ENCODE measurements at places on chromosomes 1 and 21. TPM values are rescaled to one million over a fixed set of nuclear protein-coding genes. Genes with fewer than 3 reads are reported as not detected.
A peak's percentile ranks its signal among the peaks of the same experiment; 100 is the strongest.

UBQLN4 gene
- total RNA-seq, result 32.5 TPM

OR10J4 gene
- total RNA-seq, result not detected

MYBPH gene
- total RNA-seq, result not detected

CFAP107 gene
- total RNA-seq, result not detected

FMO1 gene
- total RNA-seq, result 1.1 TPM

DNA sequence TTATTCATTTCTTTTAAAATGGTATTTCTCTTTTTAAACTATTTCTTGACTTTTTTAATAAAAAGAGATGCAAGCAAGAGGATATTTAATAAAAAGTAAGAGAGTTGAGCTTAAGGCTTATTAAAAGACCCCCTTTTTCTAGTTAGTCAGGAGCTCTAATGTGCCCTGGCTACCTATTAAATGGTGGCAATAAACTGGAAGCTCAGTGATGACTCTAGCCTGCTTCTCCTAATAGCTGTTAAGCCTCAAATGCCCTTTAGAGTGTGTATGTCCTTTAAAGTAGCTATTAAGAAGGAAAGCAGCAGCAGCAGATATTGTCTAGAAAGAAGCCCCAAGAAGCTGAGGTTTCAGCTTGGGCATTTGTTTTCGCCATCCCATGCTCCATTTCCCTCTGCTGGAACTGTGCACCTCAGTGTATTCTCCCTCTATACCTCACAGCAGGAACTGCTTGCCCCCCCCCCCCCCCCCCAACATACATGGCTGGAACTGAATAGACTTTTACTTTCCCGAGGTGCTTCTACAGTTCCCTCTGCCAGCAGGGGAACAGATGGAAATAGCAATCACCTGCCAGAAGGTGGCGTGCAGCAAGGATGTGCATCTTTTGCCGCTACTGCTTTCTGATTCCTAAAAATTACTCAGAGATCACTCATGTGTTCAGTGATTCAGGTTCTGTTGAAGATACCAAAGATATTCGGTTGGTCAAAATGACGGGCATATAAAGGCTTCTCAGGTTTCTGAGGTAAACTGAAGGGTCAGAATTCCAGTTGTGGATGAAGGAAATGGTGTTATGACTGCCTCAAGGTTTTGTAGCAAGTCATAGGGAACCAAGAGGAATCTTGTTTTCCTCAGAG is 2.5 kb downstream of the RGS4 start:
- H3K4me3 ChIP-seq, result no peak overlapping the region
- no peak for DNase-seq
- H3K4me1 ChIP-seq, result no peaks in the 10 kb centered on the region
- H3K36me3 ChIP-seq, result no peaks in the 10 kb centered on the region
- peaks cover 37% of the 10 kb centered on the region for H3K27me3 ChIP-seq

- H3K4me3 ChIP-seq, result no peak overlapping the region
- H3K4me1 ChIP-seq, result peaks cover 45% of the 10 kb centered on the region
- no peaks in the 10 kb centered on the region for H3K27me3 ChIP-seq
- DNase-seq, result no peak
Observed at GRCh38 chr1:54371038-54371941, 34.9 kb downstream of the SSBP3 start.

DNA sequence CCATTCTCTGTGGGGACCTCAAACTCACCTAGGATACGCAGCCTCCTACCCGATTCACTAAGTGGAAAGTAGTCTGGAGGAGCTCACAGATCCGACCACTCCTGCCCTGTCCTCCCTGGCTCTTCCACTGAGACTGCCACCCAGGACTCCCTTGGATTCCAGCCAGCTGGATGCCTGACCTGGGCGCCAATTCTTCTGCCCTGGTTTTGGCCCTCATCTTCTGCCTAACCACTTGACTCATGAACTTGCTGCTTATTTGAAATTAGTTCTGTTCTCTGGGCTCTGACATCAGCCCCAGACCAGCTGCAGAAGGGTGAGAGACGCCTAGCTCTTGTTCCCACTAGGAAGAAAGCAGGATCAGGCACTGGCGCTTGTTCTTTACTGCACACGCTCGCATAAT is 48.9 kb downstream of the SLC35D1 start:
- H3K4me3 ChIP-seq, result no peak overlapping the region
- no peak overlapping the region for H3K27ac ChIP-seq
- peaks cover 75% of the 10 kb centered on the region for H3K36me3 ChIP-seq
- H3K27me3 ChIP-seq, result no peaks in the 10 kb centered on the region
- no peak for DNase-seq

DNA sequence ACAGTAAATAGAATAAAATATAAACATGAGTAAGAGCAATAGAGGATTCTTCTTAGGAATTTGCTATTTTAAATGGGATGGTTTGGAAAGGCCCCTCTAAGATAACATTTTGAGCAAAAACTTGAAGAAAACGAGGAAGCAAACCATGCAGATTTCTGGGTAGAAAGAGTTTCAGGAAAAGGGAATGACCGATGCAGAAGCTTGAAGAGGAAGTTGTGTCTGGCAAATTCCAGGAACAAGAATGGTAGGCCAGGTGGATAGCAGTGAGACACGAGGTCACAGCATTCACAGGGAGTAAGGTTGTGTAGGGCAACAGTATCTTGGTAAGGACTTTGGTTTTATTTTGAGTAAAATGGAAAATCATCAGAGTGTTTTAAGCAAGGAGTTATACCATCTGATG is 108.9 kb downstream of the PEX14 start:
- no peaks in the 10 kb centered on the region for H3K4me1 ChIP-seq
- no peak overlapping the region for H3K27ac ChIP-seq
- H3K4me3 ChIP-seq, result no peak overlapping the region
- H3K27me3 ChIP-seq, result no peaks in the 10 kb centered on the region
- H3K36me3 ChIP-seq, result peaks cover 6% of the 10 kb centered on the region
- DNase-seq, result no peak

GRCh38 chr1:48048980-48049379 is 51.8 kb upstream of the TRABD2B start:
- H3K27ac ChIP-seq, result no peak overlapping the region
- H3K36me3 ChIP-seq, result no peaks in the 10 kb centered on the region
- no peak overlapping the region for H3K4me3 ChIP-seq
- no peaks in the 10 kb centered on the region for H3K4me1 ChIP-seq
- peaks cover 14% of the 10 kb centered on the region for H3K27me3 ChIP-seq

DNA sequence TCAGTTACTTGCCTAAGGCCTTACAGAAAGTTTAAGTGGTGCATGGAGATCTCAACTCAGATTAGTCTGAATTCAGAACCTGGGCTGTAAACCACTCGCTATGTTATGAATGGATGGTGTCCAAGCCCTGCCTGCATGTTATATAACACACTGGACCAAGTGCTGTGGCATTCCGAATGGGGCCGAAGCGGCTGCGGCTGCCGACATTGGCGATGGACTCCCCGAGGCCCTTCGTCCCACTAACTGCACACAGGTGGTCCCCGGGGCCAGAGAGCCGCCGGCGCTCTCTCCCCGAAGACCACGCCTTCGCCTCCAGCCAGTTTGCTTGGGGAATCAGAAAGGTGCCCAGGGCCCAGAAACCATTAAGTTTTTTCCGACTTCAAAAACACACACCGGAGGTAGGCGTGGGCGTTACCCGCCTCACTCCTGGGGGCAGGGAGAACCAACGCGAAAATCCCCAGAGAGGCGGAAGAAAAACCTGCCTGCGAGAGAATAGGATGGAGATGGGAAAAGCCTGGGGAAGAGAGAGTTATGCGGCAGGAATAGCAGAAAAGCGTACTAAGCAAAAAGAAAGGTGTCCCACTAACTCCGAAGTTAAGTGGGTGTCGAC is 579 bp upstream of the TENT5C start:
- H3K27me3 ChIP-seq, result no peaks in the 10 kb centered on the region
- peaks cover 38% of the 10 kb centered on the region for H3K36me3 ChIP-seq
- no peak for DNase-seq
- H3K27ac ChIP-seq, result peak overlapping the region; percentile 99
- peaks cover 43% of the 10 kb centered on the region for H3K4me1 ChIP-seq

DNA sequence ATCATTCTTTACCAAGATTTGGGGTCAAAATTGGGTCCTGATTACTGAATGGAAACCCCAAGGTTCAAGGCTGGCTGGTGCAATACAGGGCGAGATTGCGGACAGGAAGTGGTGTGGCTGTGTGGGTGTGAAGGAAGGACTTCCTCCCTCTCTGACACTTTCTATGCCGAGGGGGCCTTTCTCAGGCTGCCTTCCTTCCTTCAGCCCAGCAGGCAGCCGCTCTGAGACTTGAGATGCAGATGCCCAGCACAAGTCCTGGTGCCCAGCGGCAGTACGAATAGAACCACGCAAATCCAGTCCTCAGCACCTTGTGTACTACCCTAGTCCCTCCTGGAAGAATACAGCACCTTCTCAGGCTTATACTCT is 16.3 kb downstream of the BATF3 start:
- no peaks in the 10 kb centered on the region for H3K36me3 ChIP-seq
- peak overlapping the region; percentile 68 for H3K4me3 ChIP-seq
- H3K4me1 ChIP-seq, result peaks cover 45% of the 10 kb centered on the region
- H3K27me3 ChIP-seq, result no peaks in the 10 kb centered on the region

DNA sequence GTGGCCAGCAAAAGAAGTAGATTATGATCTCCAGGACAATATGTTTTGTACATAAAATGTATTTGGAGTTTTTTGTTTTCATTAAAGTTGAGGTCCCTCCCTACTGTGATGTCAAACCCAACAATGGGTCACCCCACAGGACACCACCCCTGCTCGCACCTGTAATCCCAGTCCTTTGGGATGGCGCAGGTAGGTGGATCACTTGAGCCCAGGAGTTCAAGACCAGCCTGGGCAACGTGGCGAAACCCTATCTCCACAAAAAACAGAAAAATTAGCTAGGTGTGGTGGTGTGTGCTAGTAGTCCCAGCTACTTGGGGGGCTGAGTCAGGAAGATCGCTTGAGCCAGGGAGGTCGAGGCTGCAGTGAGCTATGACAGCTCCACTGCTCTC is 9.0 kb downstream of the ZBTB17 start:
- peak overlapping the region; percentile 88 for H3K27ac ChIP-seq
- peaks cover 40% of the 10 kb centered on the region for H3K36me3 ChIP-seq
- DNase-seq, result no peak
- H3K4me3 ChIP-seq, result peak overlapping the region; percentile 58
- H3K27me3 ChIP-seq, result no peaks in the 10 kb centered on the region

DNA sequence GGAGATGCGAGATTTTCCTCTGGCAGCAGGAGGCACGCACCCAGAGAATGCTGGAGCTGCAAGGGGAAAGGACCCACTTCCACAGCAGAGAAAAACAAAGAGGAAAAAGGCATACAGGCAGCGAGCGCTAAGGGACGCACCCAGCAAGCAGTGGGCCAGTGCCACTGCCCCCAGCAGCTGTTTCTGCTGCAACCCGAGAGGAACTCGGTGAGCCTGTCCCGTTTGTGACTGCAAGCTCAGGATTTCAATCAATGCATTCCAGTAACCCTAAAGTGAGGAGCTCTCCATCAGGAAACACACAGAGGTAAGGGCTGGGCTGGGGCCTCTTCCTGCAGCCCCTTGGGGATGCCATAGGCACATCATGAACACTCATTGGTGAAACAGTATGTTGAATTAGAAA is 58.7 kb downstream of the ACP6 start:
- H3K27ac ChIP-seq, result no peak overlapping the region
- no peak overlapping the region for H3K4me3 ChIP-seq
- peaks cover 52% of the 10 kb centered on the region for H3K36me3 ChIP-seq
- no peak for DNase-seq
- H3K4me1 ChIP-seq, result peaks cover 4% of the 10 kb centered on the region

GRCh38 chr1:16205891-16206546 is 6.4 kb downstream of the ARHGEF19 start:
- DNase-seq, result no peak
- H3K4me1 ChIP-seq, result peaks cover 3% of the 10 kb centered on the region
- no peak overlapping the region for H3K27ac ChIP-seq
- no peaks in the 10 kb centered on the region for H3K27me3 ChIP-seq
- peaks cover 24% of the 10 kb centered on the region for H3K36me3 ChIP-seq

DNA sequence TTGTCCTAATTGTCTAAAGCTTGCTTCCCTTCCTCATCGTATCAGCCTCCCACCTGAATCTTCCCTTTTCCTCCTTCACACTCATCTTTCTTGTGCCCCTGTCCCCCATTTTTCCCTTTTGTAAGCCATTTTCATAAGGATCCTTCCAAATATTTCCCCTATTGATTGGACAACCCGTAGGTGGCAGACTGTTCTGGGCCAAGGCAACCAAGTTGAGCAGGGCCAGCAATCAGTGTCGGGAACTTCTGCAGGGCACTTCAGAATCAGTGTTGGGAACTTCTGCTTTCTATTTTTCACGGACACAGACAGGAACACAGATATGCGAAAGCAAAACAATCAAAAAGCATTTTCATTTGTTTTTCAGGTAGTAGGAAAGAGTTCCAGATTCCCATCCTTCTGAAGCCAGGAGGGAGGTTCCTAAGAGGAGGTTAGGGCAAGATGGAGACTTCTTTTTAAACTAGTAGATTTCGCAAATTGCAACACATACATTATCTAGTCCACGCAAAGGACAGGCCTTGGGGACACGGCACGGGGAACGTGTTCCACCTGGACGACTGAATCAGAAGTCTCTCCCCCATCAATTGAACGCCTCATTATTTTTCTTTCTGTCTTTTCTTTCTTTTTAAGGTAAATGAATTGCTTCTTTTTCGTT is 691 bp upstream of the MPZL1 start:
- H3K27ac ChIP-seq, result peak overlapping the region; percentile 96
- H3K27me3 ChIP-seq, result no peaks in the 10 kb centered on the region
- peaks cover 5% of the 10 kb centered on the region for H3K36me3 ChIP-seq
- peaks cover 76% of the 10 kb centered on the region for H3K4me1 ChIP-seq
- no peak for DNase-seq

DNA sequence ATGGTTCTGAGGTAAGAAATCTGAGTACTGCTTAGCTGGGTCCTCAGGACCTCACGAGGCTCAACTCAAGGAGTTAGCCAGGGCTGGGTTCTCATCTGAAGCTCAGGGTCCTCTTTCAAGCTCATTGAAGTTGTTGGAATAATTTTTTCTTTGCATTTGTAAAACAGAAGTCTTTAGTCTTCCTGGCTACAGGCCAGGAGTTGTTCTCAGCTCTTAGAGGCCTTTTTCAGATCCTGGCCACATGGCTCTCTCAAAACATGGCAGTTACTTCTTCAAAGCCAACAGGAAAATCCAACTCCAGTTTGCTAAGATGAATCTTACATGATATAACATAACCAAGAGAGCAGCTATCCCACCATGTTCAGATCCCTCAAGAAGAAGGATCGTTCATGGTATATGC is 92.3 kb upstream of the CHODL start:
- no peaks in the 10 kb centered on the region for H3K4me1 ChIP-seq
- DNase-seq, result no peak
- no peaks in the 10 kb centered on the region for H3K27me3 ChIP-seq
- H3K27ac ChIP-seq, result no peak overlapping the region
- H3K4me3 ChIP-seq, result no peak overlapping the region

DNA sequence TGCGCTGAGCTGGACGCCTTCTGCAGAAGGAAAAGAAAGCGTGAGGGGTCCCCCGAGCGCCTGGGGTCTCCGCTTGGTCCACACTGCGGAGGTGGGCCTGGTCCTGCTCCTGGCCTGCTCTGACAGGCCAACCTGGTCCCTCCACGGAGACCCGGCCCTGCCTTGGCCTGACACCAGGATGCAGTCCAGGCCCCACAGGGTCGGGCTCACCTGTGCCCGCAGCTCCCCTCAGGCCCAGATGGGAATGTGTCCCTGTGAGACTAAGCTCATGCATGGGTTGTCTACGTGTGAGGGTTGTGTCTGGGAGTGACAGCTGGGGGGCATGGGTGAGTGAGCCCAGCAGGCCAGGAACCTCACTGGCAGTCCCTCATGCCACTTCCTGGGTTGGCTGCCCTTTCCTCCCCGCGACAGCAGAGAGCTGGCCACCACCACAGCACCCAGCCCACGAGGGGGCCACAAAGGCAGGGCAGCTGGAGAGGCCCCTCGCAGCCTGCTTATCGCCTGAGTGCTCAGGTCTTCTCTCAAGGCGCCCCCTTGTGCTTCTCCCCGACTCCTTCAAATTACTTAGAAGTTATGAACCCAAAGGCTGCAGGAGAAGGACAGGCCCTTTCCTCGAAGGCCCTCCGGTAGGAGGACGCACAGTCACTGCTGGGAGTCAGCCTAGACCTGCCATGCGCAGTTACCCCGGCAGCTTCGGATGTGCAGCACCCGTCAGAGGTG is 41.1 kb downstream of the SLC45A1 start:
- DNase-seq, result no peak
- no peak overlapping the region for H3K27ac ChIP-seq
- no peaks in the 10 kb centered on the region for H3K4me1 ChIP-seq
- H3K4me3 ChIP-seq, result no peak overlapping the region
- H3K36me3 ChIP-seq, result peaks cover 82% of the 10 kb centered on the region
